Stimulated activated CD8-positive, alpha-beta memory T cell treated with anti-CD3 and anti-CD28 coated beads, Interleukin-2, amount 100 ng/mL, for 1 hour (primary cell): ENCODE measurements at places on chromosomes 6 and 20.

- DNase-seq, result no peak
These were observed 136.6 kb downstream of the HTR1B start for GRCh38 chr6:77326711-77327110.

GRCh38 chr6:130908188-130908587 lies 81.0 kb downstream of the SMLR1 start:
- DNase-seq, result no peak

DNA sequence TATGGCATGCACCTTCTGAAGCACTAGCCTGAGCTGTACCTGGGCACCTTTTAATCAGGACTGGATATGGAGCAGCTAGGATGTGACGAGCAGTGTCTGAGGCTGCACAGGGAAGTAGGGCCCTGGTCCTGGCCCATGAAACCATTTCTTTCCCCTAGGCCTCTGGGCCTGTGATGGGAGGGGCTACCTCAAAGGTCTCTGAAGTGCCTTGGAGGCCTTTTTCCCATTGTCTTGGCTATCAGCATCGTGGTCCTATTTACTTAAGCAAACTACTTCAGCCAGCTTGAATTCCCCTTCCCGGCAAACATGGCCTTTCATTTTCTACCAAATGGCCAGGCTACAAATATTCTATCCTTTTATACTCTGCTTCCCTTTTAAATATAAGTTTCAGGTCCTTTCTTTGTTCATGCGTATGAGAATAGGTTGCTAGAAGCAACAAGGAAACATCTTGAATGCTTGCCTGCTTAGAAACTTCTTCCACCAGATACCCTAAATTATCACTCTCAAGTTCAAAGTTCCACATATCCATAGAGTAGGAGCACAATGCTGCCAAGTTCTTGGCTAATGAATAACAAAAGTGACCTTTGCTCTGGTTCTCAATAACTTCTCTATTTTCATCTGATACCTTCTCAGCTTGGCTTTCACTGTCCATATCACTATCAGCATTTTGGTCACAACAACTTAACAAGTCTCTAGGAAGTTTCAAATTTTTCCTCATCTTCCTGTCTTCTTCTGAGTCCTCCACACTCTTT lies 673.1 kb downstream of the HTR1B start:
- DNase-seq, result no peak

GRCh38 chr6:30752157-30752927 lies 8.0 kb upstream of the IER3 start:
- no peak for DNase-seq

DNA sequence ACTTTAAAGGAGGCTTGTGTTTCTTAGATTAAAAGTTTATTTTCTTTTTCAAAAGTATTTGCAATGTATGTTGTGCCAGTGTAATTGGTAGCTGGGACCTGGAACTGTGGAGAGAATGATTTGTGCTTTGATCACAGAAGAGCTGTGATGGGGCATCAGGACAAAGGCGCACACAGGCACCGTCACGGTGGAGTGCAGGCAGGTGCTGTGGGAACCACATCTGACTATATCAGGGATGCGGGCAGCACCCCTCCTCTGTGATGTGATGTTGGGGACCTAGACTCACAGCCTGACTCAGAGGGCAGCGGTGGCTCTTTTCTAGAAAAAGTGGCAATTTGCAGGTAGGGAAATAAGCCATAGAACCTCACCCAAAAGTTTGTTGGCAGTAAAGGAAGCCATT lies 34.5 kb downstream of the SYTL3 start:
- DNase-seq, result no peak

DNA sequence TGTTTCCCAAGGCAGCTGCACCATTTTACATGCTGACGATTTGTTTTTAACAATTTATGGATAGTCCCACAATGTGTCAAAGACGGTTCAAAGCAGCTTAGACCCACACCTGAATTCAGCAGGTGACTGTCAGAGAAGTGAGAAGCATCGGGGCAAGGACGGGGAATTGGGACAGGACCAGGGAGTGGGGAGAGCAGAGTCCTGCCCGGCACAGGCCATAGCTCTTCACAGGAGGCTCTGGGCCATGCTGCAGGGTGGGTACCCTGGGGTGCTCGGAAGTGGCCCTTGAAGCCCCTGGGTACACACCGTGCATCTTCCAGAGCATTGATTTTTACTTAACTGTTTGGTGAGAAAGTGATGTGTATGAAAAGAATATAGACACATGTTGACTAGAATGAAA lies 33.2 kb upstream of the PHACTR3 start:
- no peak for DNase-seq

DNA sequence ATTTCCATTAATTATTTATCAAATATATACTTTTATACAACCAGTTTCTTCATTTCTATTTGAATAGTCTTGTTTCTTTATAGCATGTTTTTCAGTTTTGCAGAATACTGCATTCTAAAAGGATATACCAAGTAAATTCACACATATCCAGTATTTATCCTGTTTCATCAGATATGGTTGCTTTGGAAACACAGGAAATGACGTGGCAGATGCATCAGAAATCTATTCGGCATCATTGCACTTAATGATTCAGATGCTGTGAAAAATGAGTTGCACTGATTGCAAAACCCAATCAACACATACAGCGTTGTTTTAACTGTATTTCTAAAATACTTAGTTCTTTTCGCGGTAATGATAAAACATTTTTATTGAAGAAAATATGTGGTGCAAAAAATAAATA lies 594.9 kb downstream of the CDH26 start:
- DNase-seq, result no peak

DNA sequence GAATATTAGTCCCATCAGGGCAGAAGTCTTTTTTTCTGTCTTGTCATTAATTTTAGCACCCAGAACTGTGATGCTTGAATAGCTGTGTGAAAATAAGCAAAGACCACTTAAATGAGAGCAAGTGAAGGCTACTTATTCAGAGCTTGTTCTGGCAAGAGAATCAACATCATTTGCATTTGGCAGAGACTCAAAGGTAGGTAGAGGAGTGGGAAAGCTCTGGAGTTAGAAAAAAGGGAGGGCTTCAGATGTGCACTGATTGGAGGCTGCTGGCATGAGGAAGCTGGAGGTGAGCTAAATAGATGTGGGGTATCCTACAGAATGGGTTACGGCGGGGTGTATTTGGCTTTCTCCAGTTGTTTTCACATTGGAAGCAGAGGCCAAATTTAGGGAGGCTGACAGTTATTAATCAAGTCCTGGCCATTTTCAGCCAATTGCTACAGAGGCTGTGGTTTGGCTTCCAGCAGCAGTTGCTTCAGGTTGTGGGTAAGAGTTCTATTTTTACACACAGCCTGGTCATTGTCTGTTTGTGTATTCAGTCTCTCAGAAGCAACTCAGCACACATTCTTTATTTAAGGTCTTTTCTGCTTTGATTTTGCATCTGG lies 254.3 kb downstream of the BTBD3 start:
- no peak for DNase-seq

DNA sequence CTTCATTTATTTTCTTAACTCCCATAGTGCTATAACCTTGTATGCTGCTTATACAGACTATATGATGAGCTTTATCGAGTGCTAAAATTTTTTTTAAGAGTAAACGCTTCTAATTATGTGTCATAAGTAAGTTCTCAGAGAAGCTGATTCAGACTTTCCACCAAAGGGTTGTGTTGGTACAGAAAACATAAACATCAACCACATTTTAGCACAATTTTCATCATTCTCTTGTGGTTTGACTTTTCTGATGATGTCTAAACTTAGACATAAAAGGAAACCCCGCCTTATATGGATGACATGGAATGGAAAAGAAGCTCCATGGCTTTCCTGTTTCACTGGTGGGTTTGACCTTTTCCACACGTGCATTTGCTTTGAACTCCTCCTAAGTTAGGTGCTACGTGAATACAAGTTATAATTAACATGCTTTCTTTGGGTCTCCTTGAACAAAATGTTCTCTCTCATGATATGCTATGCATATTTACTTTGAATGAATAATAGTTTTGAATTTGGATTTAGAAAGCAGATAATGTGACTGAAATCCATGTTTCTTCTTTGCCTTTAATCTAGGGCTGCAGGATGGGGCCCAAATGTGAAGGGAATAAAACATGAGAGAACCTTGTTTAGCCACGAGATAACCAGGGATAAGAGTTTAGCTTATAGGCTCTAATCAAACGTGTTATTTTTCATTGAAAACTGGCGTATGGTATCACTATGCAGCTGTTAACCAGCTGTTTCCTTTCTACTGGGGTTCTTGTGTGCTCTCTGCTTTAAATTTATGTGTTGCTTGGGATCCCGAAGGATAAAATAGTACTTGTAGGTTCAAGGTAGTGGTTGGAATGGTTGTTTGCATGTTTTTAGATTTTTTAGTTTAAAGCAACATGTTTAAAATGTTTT lies 127.1 kb upstream of the AHI1 start:
- no peak for DNase-seq

DNA sequence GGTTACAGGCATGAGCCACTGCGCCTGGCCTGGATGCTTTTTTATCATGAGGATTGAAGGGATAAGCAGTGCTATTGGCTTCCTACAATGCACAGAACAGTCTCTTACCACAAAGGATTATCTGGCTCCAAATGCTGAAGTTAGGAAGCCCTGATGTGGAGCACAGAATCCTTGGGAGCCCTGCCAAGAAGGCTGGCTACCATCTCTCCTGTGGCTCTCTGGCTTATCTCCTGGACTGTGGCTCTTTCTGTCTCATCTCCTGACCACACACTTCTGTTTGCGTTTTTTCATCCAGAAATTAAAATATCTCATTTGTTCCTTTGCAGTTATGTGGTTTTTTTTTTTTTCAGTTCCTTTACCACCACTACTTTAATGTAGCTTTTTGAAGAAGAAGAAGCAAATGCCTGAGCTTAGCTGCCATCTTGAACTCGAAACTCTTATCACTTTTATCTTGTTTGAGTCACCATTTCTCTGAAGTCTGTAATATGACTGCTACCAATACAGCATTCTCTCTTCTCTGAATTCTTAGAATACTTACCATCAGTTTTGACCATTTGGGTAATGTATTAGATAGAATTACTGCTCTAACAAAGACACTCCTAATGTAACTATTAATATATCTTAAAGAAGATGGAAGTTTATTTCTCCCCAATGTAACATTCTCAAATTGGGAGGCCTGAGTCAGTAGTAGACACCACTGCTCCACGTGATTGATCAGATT lies 1044.7 kb downstream of the KIF16B start:
- no peak for DNase-seq

DNA sequence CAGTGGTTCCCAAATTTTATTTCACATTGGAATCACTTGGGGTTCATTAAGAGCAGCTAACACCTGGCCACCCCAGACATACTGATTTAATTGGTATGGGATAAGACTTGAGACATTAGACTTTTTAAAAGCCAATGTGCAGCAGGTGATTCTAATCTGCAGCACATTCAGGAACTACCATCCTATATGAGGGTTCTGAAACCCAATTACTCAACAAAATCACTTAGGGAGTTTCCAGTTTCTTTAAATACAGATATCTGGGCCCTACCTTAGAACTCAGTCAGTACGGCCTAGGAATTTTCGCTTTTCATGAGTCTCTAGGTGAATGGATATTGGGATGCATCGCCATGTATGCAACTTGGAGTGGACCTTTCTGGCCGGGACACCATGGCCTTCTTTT lies 24.0 kb upstream of the L3MBTL3 start:
- no peak for DNase-seq

DNA sequence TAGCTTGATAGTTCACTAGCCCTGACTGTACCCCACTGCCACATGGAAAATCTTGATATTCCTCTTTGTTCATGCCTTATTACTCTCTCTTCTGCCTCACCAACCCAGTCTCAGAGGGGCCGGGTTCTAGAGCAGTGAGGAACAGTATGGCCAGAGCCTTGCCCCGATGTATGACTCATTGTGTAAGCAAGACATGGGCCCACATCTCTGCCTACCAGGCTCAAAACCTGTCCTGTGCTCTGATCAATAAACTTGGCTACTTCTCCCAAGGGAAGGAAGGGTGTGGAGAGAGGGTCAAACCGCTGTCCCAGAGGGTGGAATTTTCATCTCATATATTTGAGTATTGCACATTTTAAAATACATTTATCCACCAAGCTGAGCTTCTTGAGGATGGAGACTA lies 91.7 kb downstream of the DNAH8 start:
- DNase-seq, result no peak

DNA sequence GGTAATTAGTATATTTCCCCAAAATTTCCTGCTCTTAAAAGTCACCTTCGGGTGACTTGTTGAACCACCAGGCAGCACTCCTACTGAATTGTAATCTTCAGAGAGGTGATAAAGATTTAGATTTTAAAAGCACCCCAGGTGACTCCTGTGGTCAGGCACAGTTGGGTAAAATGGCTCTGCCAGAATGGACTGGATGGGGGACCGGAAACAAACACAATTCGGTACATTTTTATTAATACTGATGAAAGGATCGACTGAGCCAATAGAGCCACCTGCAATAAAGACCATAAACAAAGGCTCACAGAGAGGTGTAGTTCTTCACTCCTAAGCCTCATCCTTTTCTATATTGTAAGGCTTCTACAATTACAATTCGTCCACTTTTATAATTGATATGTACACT lies 19.6 kb upstream of the FAM83C start:
- no peak for DNase-seq

DNA sequence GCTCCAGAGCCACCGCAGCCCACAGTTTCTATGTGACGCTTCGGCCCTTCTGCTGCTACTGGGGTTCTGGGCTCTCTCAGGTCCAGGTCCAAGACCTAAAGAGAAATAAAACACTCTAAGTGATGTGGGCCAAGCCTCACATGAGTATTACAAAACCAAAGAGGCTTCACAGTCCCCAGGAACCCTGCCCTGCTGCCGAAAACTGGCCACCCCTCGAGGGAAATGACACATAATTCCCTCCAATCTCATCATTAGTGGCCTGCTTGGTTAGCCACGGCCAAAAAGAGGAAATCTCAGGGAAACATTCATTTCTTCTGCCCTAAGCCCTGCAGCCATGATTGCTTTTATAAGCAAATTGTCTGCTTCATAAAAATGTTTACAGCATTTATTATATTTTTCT lies 32.5 kb downstream of the DLL1 start:
- no peak for DNase-seq

DNA sequence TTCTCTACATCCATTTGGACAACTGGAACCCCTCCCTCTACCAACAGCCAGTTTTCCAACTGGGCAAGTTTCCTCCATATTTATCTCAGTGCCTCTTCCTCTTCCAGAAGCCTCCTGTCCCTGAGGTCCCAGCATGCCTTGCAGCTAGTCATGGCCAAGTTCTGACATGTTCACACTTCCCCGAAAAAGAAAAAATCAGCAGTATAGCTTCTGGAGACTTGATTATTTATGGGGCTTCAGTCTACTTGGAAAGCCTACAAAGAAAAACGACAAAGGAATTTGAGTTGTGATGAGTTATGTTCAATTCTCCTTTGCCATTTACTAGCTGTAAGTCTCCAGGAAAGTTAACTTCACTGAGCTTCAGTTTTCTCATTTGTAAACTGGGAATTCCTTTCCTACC lies 406.5 kb downstream of the MAFB start:
- no peak for DNase-seq

DNA sequence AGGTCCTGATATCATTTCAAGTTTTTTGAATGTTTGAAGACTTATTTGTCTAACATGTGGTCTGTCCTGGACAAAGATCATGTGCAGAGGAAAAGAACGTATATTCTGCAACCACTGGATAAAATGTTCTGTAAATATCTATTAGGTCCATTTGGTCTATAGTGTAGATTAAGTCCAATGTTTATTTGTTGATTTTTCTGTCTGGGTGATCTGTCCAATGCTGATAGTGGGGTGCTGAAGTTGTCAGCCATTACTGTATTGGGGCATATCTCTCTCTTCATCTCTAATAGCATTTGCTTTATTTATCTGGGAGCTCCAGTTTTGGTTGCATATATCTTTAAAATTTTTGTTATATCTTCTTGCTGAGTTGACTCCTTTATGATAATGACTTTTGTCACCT lies 258.4 kb upstream of the CITED2 start:
- DNase-seq, result no peak

GRCh38 chr6:19637010-19637409 lies 200.2 kb upstream of the ID4 start:
- no peak for DNase-seq

- no peak for DNase-seq
These were observed 147.2 kb upstream of the HMGCLL1 start for GRCh38 chr6:55726144-55726543.
